ENCODE measurements at places on chromosomes 6 and 20. TPM values are rescaled to one million over a fixed set of nuclear protein-coding genes. Genes with fewer than 3 reads are reported as not detected.

Gene HSPA1L
- total RNA-seq: 0.15 TPM

Gene LRRC73
- 0.25 TPM for total RNA-seq

Gene CDH4
- not detected for total RNA-seq

Gene SOX4
- 78.1 TPM for total RNA-seq

Gene RSPO4
- not detected for total RNA-seq

Gene PAX1
- total RNA-seq: not detected

Gene TFAP2A
- 3.3 TPM for total RNA-seq

Gene CTCFL
- total RNA-seq: not detected

Gene BLTP3A
- 23.3 TPM for total RNA-seq

Gene CCN6
- not detected for total RNA-seq

Gene FAM209B
- not detected for total RNA-seq

Gene SLC32A1
- total RNA-seq: not detected

Gene GRIK2
- total RNA-seq: not detected

DNA sequence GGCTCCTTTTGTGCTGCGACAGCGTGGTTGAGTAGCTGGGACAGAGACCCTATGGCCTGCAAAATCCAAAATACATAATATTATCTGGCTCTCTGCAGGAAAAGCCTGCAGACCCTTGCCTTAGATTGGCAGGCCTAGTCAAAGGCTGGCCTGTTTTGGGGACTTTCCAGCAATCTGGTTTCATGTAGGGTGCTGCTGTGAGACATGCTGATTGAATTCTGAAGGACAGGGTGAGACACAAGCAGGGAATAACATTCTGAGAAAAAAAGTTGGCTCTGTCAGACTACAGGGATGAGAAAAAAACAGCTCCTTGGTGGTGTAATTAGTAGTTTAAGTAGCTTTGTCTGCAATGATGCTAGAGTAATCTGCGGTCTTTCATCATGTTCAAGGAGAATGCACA lies 402.7 kb upstream of the AGPAT4 start:
- no peak for DNase-seq

DNA sequence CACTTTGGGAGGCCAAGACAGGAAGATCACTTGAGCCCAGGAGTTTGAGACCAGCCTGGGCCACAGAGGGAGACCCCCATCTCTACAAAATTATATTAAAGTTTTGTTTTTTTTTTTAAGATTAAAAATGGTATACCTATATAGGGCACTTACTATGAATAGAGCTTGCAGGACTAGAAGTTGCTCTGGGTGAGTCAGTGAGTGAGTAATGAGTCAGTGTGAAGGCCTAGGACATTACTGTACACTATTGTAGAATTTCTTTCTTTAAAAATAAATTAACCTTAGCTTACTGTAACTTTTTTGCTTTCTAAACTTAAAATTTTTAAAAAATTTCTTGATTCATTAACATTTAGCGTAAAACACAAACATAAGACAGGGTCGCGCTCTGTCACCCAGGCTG lies 29.7 kb downstream of the STK35 start:
- no peak for DNase-seq

DNA sequence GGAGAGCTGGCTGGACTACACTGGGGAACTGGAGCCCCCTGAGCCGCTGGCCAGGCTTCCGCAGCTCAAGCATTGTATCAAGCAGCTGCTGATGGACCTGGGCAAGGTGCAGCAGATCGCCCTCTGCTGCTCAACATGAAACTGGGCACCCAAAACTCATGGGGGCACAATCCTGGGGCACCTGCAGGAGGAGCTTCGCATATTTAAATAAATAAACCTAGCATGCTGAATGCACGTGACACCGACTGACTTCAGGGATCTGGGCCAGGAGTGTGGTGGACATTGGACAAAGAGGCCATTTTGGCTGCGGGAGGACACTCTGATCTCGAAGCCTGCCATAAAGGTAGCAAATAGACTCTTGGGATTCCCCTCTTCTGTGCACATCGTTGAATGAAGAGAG lies 6.8 kb downstream of the SCAND1 start:
- DNase-seq: peak; percentile 67

GRCh38 chr6:137711972-137712371 lies 155.1 kb upstream of the TNFAIP3 start:
- no peak for DNase-seq

GRCh38 chr6:53238311-53238710 lies 89.7 kb upstream of the GCM1 start:
- no peak for DNase-seq

GRCh38 chr6:68636666-68637065 lies 1.6 kb downstream of the ADGRB3 start:
- no peak for DNase-seq

- DNase-seq: peak; percentile 24
These were observed 39.0 kb downstream of the SLC23A2 start for GRCh38 chr20:4962241-4962855.

DNA sequence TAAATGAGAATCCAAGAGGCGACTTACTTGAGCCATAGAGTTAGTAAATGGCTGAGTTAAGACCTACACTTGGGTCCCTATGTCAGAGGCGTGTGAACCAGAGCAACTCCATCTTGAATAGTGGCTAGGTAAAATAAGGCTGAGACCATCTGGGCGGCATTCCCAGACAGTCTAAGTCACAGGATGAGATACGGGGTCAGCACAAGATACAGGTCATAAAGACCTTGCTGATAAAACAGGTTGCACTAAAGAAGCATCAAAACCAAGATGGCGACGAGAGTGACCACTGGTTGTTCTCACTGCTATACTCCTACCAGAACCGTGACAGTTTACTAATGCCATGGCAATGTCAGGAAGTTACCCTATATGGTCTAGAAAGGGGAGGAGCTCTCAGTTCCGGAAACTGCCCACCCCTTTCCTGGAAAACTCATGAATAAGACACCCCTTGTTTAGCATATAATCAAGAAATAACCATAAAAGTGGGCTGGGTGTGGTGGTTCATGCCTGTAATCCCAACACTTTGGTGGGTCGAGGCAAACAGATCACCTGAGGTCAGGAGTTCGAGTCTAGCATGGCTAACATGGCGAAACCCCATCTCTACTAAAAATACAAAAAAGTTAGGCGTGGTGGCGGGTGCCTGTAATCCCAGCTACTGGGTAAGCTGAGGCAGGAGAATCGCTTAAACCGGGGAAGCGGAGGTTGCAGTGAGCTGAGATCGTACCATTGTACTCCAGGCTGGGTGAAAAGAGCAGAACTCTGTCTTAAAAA lies 43.9 kb upstream of the EEF1A1 start:
- no peak for DNase-seq

GRCh38 chr6:16302721-16303552 lies 64.5 kb downstream of the GMPR start:
- no peak for DNase-seq

GRCh38 chr6:109772883-109773431 lies 81.9 kb downstream of the FIG4 start:
- DNase-seq: no peak

- no peak for DNase-seq
These were observed 113.0 kb upstream of the TIAM2 start for GRCh38 chr6:154882107-154882506.

GRCh38 chr6:142279350-142280180 lies 22.2 kb upstream of the ADGRG6 start:
- DNase-seq: no peak

- peak; percentile 56 for DNase-seq
These were observed 264.3 kb downstream of the TFAP2C start for GRCh38 chr20:56893226-56893917.

- no peak for DNase-seq
These were observed 231.2 kb upstream of the ZFP64 start for GRCh38 chr20:52422574-52423336.

GRCh38 chr6:11734861-11735613 lies 43.6 kb downstream of the ADTRP start:
- DNase-seq: no peak

DNA sequence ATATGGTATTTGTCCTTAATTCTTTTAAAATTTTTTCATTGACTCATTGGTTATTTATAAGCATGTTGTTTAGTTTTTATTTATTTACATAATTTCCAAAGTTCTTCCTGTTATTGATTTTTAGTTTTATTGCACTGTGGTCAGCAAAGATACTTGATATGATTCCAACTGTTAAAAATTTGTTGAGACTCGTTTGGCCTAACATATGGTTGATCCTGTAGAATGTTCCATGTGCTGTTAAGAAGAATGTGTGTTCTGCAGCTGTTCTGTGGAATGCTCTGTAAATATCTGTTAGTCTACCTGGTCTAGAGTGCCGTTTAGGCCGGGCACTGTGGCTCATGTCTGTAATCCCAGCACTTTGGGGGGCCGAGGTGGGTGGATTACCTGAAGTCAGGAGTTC lies 197.7 kb downstream of the CD109 start:
- DNase-seq: no peak

GRCh38 chr6:3406891-3407809 lies 49.7 kb downstream of the SLC22A23 start:
- no peak for DNase-seq

GRCh38 chr6:131936156-131936555 lies 15.0 kb downstream of the CCN2 start:
- no peak for DNase-seq

DNA sequence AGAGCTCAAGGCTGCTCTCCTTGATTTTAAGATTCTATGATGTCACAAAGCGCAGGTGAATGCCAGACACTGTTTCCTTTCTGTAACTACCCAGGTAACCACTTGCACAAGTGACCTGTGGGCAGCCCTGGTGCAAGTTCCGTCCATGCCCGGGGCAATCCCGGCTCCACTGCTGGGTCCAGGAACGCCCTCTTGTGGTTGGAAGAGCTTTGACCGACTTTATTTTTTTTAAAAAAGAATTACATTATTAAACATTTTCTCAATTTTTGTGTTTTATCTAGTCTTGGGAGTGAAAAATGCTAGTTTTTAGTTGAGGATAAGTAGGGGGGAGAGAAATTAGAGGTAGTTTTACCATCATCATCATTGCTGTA lies 695.2 kb downstream of the QKI start:
- DNase-seq: peak; percentile 6

- peak; percentile 25 for DNase-seq
These were observed 117.5 kb upstream of the SAMD5 start for GRCh38 chr6:147390909-147391536.

GRCh38 chr20:1569415-1569881 lies 11.9 kb upstream of the SIRPD start:
- DNase-seq: no peak

GRCh38 chr6:37209461-37210205 lies 39.7 kb downstream of the PIM1 start:
- no peak for DNase-seq

GRCh38 chr20:44010162-44010704 lies 95.6 kb downstream of the TOX2 start:
- no peak for DNase-seq

DNA sequence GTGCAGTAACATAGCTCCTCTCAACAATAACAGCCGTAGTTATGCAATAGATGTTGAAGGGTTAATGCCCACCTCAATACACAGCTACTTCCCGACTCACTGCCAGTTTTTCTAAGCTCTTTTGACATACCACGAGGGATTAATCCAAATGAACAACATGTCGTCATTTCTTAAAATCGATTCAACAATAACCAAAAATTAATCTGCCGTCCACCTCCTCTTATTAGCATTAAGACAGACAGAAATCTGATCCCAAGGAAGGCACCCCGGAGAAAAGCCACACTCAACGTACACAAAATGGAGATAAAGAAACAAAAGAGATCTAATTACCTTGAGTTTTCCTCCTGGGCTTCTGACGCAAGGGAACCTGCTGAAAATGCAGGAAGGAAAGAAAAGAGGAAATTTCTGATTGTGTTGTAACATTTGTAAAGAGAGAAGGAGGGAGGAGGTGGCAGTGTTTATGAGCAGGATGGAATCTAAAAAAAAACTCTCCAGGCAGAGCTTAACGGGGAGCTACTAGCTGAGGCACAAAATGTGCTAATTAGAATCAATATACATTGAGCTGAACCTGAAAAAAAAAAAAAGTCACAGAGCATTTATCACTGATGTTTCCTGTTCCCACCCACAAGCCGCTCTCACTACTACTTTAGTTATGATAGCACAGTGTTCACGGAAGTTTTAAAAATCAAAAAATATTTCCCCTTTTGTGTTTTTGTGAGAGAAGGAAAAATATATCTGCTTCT lies 109.3 kb downstream of the IPCEF1 start:
- no peak for DNase-seq

DNA sequence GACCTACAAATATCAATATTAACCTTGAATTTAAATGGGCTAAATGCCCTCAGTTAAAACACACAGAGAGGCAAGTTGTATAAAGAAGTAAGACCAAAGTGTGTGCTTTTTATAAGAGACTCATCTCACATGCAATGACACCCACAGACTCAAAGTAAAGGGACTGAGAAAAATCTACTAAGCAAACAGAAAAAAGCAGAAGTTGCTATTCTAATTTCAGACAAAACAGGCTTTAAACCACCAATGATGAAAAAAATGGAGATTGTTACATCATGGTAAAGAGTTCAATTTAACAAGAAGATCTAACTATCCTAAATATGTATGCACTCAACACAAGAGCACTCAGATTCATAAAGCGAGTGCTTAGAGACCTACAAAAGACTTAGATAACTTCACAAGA lies 741.9 kb upstream of the MARCKS start:
- DNase-seq: no peak

- no peak for DNase-seq
These were observed 83.5 kb upstream of the SCAF8 start for GRCh38 chr6:154649721-154650120.

DNA sequence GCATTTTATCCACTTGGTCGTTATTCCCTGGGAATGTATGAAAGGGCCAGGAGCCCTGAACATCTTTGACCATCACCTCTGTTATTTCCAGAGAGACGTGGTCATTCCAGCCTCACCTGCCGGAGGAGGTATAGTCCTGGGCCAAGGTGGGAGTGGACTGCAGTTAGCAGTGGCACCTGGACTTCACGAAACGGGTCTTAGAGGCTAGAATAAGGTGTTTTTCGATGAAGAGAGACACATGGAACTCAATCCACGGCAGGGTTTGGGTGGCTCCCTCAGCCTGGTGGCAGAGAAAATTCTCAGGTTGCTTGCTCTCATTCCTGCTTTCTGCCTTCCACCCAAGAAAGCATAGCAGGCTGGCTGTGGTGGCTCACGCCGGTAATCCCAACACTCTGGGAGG lies 48.0 kb downstream of the BMP6 start:
- DNase-seq: no peak

DNA sequence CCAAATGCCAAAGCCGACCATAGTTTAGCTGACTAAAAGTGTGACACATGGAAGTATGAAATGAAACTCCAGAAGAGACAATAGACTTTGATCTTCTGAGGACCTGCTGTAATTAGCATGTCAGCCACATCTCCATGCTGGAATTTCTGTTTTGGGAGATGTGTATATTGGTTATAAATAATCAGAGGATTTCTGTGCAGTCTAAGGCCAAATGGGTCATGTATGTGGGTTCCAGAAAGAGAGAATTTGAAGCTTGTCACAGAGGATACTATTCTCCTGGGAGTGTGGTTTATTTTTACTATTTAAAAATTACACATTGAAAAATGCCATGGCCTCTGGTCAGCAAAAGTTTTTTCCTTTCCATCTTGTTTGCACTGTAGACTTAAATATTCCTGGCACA lies 405.5 kb upstream of the PLCB4 start:
- DNase-seq: no peak

DNA sequence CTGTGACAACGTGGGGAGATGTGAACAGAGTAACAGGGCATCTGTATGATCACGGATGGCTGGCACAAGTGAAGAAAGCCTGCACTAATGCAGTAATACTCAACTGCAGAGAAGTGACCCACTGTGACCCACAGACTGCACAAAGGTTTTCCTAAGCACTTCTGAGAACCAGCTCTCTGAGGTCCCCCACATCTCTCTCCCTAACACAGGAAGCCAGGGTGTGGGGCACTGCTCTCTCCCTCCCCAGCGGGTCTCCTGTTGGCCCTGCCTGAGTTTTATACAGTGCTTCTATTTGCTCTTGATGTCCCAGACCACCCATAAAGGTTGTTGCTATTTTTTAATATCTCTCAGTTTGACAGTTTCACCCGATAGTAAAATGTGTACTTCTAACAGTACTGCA lies 11.3 kb downstream of the APMAP start:
- DNase-seq: no peak
